ENCODE measurements at places on chromosomes 4 and X.

GRCh38 chrX:38596939-38597338 lies 35.6 kb downstream of the TSPAN7 start:
- no peak for DNase-seq

DNA sequence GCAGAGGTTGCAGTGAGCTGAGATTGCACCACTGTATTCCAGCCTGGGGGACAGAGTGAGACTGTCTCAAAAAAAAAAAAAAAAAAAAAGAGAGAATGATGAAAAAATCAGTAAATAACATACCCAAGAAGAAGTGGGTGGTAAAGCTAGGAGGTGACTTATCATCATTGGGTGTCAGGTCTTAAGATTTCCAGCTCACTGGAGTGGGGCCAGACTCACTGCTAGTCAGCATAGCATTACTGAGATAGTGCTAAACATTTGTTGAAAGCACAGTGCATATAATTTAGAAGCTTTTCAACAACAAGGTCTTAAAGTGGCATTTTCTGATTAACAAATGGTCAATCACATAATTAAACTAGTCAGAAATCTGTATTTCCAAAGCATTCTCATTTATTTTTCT lies 221.8 kb upstream of the GYPA start:
- DNase-seq: no peak

GRCh38 chr4:113832803-113833202 lies 71.3 kb upstream of the CAMK2D start:
- no peak for DNase-seq

DNA sequence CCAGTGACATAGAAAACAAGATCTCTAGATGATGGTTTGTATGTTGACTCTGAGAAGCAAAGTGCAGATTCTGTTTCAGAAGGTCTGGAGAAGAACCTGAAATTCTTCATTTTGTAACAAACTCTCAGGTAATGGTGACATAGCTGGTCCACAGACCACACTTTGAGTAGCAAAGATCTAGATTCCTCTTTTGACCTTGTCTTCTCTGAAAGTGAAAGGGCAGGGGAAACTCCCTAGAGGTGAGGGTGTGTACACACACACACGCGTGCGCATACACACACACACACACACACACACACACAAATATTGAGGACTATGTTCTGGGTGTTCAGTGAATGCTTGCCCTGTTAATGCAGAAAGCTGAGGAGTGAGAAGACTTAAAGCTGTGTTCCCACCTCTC lies 110.1 kb downstream of the NHSL2 start:
- no peak for DNase-seq

DNA sequence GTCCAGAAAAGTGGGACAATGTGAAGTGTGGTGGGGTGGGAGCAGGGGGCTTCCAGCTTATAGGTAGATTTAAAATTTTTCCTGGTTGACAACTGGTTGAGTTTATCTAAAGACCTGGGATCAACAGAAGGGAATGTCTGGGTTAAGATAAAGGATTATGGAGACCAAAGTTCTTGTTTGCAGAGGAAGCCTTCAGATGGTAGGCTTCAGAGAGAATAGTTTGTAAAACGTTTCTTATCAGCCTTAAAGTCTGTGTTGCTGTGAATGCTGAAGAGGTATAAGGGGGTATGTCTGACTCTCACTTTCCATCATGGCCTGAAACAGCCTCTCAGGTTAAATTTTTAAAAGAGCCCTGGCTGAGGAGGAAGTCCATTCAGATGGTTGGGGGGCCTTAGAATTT lies 20.5 kb downstream of the MGST2 start:
- no peak for DNase-seq

DNA sequence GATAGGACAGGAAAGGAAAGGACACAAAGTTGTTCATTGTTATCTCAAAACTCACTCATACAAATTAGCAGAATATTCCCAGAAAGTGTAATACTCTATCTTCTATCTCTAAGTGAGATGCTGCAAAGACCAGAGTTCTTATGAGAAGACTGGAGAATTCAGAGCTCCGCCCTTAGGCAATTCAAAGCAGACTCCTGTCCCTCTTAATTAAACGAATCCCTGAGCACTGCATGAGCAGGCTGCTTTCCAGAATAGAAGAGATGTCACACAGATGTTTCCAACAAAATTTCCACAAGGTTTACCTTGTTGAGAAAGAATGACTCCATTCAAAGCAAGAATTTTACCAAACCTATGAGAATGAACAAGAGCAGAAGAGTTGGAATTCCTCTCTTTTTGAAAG lies 630.8 kb upstream of the INTU start:
- DNase-seq: no peak

- DNase-seq: no peak
Observed at GRCh38 chrX:69504626-69505612, 793 bp downstream of the NALF2 start.

- DNase-seq: no peak
Observed at GRCh38 chr4:4727536-4727935, 131.9 kb upstream of the MSX1 start.

DNA sequence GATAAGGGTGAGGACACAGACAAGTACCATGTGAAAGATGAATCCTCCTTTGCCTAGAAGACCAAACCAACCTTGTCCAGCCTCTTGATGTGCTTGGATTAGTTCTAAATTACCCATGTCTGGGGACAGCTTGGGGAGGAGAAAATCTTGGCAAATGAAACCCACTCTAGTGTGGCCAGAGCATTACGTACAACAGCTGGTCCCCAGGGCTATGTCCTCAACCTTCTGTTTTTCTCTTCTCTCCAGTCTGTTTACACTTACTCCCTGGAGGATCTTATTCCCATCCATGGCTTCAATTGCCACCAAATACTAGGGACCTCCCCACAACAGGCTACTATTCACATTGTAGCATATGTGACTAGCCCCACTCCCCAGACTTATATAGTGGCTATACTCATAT lies 384.5 kb downstream of the OPHN1 start:
- DNase-seq: no peak

- no peak for DNase-seq
Observed at GRCh38 chr4:156811963-156812362, 159.6 kb downstream of the PDGFC start.

DNA sequence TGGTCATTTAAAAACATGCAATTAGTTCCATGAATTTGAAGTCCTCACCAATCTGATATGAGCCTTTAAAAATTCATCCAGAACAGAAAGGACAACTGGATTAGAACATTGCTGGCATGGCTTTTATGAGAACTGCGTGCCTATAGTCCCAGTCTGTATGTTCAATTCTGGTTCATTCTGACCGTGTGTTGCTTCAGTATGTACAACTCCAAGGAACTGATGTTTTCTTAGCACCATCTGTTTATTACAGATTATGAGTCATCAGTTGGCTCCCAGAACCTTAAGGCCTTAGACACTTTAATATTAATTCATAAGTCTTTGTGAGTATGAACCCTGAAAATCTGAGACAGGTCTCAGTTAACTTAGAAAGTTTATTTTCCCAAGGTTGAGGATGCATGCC lies 115.0 kb downstream of the CEP44 start:
- peak; percentile 12 for DNase-seq

- DNase-seq: no peak
Observed at GRCh38 chr4:25290490-25291067, 22.0 kb upstream of the ZCCHC4 start.

GRCh38 chr4:177400030-177400429 lies 42.2 kb downstream of the AGA start:
- DNase-seq: no peak

DNA sequence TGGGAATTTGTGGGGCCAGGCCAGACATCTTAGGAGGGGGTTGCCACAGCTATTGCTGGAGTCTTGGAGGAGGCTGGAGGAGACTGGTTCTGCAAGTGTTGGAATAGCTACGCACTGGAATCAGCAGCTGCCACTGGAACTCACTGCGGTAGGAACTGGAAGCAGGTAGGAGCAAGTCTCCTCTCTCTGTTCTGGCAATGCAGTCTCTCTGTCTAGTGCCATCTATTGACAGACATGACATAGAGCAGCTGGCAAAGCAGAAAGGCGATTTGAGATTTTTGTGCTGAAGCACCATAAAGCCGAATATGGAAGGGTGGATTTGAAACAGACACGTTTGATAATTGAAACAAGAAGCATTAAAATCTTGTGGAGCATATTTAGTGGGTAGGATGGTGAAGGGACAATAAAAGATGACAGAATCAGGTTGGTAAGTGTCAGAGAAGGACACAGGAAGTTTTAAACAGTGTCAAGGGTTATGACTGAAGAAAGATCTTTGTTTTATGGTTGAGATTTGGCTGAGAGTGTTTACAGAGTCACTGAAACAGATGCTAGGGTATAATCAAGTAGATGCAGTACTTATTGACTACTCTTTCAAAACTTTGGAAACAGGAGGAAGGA lies 23.5 kb upstream of the SYNPO2 start:
- peak; percentile 34 for DNase-seq

DNA sequence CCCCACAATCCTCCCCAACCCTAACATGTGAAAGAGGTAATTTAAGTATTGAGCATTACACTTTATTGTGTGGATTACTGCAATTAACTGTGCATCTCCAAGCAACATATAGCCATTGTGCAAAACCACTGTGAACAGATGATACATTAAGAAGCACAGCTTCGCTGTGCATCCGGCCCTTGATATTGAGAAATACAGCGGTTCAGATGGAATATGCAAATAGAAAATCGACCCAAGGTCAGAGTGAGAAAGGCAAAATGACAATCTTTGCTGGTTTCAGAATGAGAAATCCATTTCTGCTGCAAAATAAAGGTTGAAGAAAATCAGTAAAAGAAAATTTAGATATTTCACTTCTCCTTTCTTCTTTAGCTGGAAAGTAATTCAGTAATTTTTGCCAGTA lies 805.9 kb upstream of the GRID2 start:
- DNase-seq: no peak

GRCh38 chr4:89245459-89245858 lies 62.1 kb downstream of the GPRIN3 start:
- no peak for DNase-seq

- DNase-seq: no peak
Observed at GRCh38 chrX:69674891-69675290, 59.0 kb downstream of the EDA start.

- no peak for DNase-seq
Observed at GRCh38 chr4:178340468-178340867, 898.2 kb upstream of the AGA start.

DNA sequence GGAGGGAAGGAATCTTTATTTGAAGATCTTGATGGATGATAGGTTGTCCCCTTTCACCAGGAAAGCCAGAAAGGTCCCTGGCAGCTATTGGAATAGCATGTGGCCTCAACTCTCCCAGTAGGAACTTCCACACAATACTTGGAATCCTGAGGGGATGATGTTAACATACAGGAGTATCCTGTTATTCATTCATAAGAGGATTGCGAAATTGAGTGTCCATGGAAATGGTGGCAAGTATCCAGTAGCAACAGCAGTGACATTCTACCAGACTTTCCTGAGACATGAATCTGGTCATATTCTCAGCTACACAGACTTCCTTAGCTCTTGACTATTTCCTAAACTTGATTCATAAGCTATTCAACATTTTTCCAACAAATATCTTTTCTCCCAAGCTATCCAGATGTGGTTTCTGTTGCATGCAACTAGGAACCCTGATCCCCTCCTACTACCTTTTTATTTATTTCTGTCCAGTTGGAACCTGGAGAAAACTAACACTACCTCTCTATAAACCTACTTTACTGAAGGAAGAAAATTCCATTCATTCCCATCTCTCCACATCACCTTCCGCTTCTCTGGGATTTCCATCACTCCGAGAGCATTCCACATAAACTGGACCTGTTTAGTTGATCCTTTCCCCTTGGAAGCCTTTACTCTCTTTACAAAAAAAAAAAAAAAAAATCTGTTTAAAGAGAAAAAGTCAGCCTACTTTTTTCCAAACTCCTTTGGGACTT lies 101.8 kb downstream of the ANXA5 start:
- peak; percentile 31 for DNase-seq

GRCh38 chr4:8867624-8868320 lies 3.9 kb downstream of the HMX1 start:
- no peak for DNase-seq

DNA sequence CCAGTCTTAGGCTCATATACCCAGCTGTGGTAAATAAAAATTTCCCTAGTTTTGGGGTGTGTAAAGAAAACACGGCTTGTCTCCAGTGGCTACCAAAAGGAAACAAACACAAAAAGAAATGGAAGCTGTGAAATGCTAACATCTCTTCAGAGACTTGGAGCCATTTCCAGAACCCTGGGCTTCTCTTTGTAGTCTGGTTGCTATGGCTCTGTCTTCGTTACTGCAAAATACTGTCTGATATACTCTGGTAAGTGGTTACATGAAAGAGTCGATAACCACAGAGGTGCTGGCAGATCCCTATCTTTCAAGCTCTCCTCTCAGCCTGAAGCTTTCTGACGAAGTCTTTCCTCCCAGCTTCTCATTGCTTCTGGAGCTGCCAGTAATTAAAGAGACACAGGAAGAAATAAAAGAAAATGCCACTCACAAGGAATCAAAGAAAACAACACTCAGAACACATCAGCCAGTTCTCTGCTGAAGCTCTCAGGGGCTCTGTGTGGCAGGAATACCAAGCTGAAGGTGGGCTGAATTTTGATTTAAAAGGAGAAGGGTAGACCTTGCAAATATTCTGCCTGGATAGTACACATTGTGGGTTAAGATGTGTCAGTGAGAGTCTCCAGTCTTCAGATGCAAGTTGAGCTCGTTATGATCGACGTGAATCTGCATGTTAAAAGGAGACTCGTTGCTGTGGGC lies 107.6 kb upstream of the FAM9C start:
- no peak for DNase-seq

DNA sequence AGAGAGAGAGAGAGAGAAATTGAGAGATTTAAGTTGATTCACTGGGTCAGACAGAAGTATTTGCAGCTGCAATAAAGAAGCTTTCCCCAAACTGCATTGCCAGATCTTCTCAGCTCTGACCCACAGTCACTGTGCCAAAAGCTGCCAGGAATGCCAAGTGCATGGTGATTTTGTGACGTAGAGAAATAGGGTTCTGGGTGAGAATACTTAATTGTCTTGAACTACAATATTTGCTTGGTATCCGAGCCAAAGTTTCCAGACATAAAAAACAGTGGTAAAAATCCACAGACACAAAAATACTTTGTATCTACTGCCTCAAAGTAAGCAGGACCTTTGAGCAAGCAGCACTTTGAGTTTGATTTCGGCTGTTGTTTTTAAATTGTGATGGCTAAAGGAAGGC lies 331.1 kb downstream of the GRID2 start:
- no peak for DNase-seq

DNA sequence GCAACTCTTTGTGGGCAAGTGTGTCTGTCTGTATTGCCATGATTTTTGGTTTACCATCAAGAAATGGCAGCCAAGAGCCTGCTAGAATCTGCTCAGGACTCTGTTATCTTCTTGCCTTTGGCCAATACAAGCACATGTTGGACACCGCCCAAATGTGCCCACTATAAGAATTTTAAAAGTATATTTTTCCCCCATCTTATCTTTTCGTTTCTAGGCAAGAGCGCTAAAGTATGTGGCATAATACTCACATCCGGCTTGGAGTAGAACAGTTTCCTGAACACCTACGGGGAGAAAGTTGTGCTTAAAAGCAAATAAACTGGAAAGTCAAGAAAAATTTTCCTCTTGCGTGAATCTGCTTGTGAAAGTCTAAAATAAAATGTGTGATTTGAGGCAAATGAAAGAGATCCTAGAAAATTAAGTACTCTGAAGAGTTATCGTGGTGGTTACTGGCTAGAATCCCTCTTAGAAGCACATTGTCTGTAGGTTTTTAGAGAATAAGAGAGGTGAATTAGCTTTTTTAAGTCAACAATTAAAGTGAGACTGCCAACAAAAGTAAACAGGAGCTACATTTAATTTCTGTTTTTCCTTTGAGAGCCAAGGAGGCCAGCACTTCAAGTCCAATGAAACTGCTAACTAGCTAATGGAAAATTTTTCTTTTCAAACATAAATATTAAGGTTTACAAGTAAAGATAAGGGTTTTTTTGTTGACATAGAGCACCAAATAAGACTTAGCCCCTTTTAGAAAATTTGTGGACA lies 220.2 kb downstream of the SOWAHB start:
- DNase-seq: no peak

GRCh38 chr4:112031712-112032328 lies 113.4 kb upstream of the FAM241A start:
- peak; percentile 18 for DNase-seq

Data from Caki2 (cell line).